ENCODE measurements at places on chromosomes 3 and 15.

DNA sequence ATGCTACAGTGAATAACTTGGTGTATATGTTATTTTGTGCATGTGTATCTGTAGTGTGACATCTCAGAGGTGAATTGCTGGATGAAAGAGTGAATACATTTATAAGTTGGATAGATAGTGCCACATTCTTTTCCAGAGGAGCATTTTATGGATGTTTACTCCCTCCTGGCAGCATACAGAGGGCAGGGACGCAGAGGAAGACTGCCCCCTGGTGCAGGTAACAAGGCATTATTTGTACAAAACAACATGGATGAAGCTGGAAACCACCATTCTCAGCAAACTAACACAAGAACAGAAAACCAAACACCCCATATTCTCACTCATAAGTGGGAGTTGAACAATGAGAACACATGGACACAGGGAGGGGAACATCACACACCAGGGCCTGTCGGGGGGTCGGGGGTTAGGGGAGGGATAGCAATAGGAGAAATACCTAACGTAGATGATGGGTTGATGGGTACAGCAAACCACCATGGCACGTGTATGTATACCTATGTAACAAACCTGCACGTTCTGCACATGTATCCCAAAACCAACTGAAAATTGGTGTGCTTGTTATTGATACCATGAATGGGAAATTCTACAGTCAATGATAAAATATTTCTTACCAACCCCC, 57.9 kb upstream of the CTXND1 start:
- peak; percentile 14 for DNase-seq

DNA sequence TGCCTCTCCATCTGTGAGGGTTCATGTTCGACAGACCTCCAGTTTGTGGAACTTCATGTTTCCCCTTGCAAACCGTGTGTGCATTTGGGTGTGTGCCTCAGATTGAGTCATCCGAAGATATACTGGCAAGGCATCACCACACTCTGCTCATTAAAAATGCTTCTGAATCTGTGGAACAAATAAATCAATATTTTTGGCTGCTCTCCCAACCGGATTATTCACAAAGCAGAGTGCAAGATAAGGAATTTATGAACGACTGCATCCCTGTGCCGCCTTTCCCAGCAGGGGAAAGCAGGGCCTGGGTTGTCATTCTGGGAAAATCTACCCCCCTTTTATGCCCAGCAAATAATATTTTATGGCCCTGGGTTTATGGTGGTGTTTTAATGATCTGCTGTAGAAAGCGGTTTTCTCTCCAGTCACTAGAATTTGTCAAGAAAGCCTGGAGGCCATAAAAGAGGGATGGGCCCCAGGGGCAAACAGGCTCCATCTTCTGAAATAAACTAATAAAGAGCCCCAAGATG, 4.2 kb upstream of the WNT5A start:
- no peak for DNase-seq

DNA sequence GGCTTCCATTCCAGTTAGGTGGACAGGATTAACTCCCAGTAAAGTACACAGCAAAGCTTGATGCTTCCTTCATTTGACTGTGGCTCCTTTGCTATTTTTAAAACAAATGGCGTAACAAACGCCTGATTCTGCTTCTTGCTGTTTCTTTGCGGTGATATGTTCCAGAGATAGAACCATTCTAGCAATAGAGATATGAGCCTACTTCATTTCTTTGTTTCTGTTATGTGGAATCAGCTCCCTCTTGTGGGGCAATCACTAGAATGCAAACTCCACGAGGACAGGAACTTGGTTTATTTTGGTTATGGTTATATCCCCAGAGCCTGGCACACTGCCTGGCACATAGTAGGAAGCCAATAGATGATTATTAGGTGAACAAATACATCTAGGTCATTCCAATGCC, 122.6 kb upstream of the SLC6A11 start:
- DNase-seq, result no peak

GRCh38 chr3:2614578-2614977, 495.6 kb downstream of the IL5RA start:
- DNase-seq, result no peak

DNA sequence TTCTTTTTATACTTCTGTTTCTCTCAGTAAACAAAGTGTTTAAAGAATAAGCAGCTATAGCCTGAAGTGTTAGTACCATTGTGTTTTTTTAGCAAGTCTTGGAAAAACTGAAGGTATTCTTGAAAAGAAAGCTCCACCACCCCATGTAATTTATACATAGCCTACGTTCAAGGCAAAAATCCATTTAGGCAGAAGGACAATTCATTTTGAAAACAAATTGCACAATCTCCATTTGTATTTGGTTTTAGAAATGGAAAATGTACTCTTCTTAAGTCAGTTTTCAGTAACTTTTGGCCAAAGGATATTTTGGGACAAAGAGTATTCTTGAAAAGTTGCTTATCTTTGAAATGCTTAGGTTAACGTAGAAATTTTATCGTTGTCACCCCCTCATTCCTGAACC, 34.5 kb downstream of the PTPRG start:
- DNase-seq, result no peak

GRCh38 chr3:127287840-127288239, at the start of gene PRR20G:
PRR20G (minus strand) TSS chr3:127288046; CDS start chr3:127287365, 681 bp downstream.
- no peak for DNase-seq

GRCh38 chr3:13301286-13301987, 118.7 kb downstream of the NUP210 start:
- DNase-seq, result peak; percentile 96

DNA sequence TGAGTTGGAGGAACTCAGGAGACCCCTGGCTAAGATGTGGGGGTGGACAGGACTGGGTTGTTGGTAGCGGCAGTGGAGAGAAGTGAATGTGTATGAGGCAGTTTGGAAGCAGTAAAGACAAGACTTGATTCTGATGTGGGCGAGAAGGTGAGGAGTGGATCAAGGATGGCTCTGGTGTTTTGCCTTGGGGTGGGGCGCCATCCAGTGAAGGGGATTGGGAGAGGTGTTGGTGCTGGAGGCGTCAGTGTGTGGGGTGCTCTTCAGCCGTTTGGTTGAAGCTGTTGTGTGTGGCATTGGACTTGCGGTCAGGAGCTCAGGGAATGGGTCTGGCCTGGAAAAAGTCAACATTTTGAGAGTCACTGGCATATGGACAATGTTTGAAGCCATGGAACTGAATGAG, 13.3 kb downstream of the FAN1 start:
- no peak for DNase-seq

DNA sequence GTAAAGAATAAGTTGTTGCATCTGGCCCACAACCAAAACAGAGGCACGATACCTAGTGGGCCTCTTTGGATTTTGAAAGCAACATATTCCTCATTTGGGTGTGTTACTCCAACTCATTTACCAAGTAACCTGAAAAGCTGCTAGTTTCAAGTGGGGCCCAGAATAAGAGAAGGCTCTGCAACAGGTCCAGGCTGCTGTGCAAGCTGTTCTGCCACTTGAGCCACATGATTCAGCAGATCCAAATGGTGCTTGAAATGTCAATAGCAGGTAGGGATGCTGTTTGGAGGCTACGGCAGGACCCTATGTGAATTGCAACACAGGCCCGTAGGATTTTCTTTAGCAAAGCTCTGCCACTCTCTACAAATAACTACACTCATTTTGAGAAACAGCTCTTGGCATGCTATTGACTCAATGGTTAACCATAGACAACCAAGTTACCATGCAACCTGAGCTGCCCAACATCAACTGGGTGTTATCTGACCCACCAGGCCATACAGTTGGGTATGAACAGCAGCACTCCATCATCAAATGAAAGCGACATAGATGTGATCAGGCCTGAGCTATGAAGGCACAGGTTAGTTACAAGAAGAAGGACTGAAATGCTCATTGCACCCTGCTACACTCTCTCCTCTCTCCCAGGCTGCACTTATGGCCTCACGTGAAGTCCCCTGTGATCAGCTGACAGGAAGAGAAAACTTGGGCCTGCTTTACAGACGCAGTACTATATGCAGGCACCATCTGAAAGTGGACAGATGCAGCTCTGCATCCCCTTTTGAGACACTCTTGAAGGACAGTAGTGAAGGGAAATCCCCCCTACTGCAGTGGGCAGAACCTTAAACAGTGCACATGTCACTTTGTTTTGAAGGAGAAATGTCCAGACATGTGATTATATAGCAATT, 9.5 kb upstream of the MCF2L2 start:
- DNase-seq, result no peak

GRCh38 chr3:45868213-45868612, 18.1 kb upstream of the CCR9 start:
- no peak for DNase-seq

DNA sequence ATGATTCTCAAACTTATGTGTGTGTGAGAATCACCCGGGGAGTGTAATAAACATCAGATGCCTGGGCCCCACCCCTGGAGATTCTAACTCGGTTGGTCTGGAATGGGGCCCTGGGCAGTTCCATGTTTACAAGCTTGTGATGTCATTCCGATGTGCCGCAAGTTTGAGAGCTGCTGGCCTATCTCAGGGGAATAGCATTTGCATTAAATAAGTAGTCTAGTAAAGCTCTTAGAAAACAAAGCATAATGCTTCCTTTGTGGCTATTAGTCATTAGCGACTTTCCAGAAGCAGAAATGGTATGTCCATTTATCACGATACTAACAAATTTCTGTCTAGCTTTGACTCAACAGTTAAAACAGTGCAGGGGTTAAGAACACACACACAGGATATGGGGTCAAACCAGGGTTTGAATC, 20.9 kb downstream of the PGBD4 start:
- no peak for DNase-seq

GRCh38 chr3:114725966-114726365, 421.1 kb downstream of the ZBTB20 start:
- no peak for DNase-seq

- DNase-seq, result no peak
Measured at GRCh38 chr15:28921336-28921735, 35.6 kb downstream of the APBA2 start.

DNA sequence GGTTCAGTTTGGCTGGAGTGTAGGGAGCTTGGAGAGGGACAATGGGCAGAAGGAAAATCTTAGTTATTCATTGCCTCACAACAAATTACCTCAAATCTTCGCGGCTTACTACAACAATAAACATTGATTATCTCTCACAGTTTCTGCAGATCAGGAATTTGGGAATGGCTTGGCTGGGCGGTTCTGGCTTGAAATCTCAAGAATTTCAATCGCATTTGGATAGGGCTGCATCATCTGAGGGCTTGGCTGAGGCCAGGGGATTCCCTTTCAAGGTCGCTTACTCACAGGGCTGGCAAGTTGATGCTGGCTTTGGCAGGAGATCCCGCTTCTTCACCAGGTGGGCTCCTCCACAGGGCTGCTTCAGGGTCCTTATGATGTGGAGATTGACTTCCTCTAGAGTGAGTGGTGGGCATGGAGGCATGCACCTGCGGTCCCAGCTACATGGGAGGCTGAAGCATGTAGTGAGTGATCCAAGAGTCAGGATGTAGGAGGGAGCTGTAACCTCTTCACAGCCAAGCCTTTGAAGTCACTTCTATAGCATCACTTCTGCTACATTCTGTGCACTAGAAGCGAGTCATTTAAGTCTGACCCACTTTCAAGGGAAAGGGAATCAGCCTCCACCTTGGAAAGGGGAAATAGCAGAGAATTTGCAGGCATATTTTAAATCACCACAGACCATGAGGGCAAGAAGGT, 63.1 kb downstream of the CDC25A start:
- DNase-seq, result no peak

All from Kasumi-1 (cell line).